ENCODE measurements at places on chromosomes 5 and 9.

- DNase-seq: no peak
Observed at GRCh38 chr5:165328846-165329245, 1823.4 kb downstream of the MAT2B start.

- no peak for DNase-seq
Observed at GRCh38 chr9:15909297-15909696, 356.5 kb downstream of the CCDC171 start.

DNA sequence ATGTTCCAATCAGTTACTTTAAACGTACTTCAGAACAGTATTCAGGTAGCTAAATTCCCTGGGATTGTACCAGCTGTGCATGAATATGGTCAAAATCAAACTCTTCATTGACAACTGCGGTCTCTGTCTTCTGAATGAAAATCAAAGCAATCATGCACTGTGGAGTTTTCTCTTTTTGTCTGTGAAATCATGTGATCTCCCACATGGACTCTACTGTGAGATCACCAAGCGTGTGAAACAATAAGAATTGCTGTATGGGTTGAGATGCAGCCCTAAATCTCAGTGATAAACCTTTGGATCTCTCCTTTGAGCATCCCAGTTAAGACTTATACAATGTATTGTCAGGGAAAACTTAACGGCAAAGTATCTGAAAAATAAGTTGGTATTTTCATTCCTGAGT lies 6.1 kb downstream of the NRG2 start:
- DNase-seq: no peak

GRCh38 chr5:113204525-113205161 lies 228.0 kb downstream of the DCP2 start:
- no peak for DNase-seq

- DNase-seq: no peak
Observed at GRCh38 chr5:136082390-136083193, 50.1 kb upstream of the SMAD5 start.

GRCh38 chr5:122404018-122404417 lies 92.0 kb downstream of the SNCAIP start:
- no peak for DNase-seq
